Activated CD4-positive, alpha-beta memory T cell treated with anti-CD3 and anti-CD28 coated beads for 36 hours (primary cell): ENCODE measurements at places on chromosomes 7 and 10. TPM values are rescaled to one million over a fixed set of nuclear protein-coding genes. Genes with fewer than 3 reads are reported as not detected.

- peak overlapping the region; percentile 79 for H3K4me3 ChIP-seq
- H3K27ac ChIP-seq = peak overlapping the region; percentile 82
- H3K4me1 ChIP-seq = peaks cover 25% of the 10 kb centered on the region
- DNase-seq = peak; percentile 42
Observed at GRCh38 chr10:70603449-70603801, 884 bp upstream of the PRF1 start.

DNA sequence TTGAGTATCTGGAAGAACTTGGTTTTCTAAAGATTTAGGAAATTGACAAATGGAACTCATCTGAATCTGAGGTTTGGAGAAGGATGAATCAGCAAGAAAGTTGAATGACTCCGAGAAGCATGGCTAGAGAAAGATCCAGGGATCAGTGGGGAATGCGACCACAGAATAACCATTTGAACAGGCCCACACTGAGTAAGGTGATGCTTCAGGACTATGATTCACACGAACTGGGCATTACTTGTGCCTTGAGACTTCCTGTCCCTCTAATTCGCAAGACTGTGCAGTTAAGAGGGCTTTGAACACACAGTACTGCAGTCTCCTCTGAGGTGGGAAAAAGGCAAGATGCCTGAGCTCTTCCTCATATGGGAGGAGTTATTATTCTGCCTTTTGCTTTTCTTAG is 395.5 kb upstream of the POM121L12 start:
- H3K27me3 ChIP-seq = no peaks in the 10 kb centered on the region
- DNase-seq = no peak
- no peak overlapping the region for H3K27ac ChIP-seq
- H3K4me3 ChIP-seq = no peak overlapping the region

DNA sequence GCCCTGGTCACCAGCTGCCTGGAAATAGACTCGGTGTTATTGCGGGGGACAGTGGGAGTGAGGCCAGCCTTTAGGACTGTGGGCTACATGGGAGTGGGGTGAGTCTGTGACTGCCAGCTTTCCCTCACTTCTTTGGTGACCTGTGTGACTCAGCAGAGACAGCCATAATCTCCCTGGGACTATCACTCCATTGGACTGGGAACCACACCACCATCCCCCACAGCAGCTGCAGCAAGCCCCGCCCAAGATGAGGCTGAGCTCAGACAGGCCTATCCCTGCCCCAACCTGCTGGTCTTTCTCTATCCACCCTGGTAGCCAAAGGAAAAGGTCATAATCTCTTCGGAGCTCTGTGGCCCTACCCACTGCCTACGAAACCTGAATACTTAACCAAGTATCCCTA is 263.2 kb downstream of the FZD1 start:
- H3K27me3 ChIP-seq = no peaks in the 10 kb centered on the region
- H3K4me3 ChIP-seq = no peak overlapping the region
- H3K36me3 ChIP-seq = no peaks in the 10 kb centered on the region
- H3K4me1 ChIP-seq = no peaks in the 10 kb centered on the region
- no peak for DNase-seq

CYP26A1 gene
- not detected for total RNA-seq

EBLN1 gene
- total RNA-seq = not detected

DNA sequence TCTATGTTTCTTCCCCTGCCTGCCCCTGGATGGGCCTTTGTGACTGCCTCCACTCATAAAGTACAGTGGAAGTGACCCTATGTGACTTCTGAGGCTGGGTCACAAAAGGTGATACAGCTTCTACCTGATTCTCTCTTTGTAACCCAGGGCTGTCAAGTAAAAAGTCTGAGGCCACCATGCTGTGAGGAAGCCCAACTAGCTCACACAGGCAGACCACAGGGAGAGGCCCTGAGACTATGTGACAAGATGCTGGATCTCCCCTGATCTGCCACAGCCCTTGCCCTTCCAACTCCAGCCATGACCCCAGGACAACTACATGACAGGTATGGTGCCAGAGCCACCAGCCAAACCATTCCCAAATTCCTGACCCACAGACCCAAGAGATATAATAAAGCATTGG is 45.8 kb downstream of the DRGX start:
- no peaks in the 10 kb centered on the region for H3K4me1 ChIP-seq
- H3K27me3 ChIP-seq = no peaks in the 10 kb centered on the region
- no peak for DNase-seq
- H3K27ac ChIP-seq = no peak overlapping the region
- H3K4me3 ChIP-seq = no peak overlapping the region

DNA sequence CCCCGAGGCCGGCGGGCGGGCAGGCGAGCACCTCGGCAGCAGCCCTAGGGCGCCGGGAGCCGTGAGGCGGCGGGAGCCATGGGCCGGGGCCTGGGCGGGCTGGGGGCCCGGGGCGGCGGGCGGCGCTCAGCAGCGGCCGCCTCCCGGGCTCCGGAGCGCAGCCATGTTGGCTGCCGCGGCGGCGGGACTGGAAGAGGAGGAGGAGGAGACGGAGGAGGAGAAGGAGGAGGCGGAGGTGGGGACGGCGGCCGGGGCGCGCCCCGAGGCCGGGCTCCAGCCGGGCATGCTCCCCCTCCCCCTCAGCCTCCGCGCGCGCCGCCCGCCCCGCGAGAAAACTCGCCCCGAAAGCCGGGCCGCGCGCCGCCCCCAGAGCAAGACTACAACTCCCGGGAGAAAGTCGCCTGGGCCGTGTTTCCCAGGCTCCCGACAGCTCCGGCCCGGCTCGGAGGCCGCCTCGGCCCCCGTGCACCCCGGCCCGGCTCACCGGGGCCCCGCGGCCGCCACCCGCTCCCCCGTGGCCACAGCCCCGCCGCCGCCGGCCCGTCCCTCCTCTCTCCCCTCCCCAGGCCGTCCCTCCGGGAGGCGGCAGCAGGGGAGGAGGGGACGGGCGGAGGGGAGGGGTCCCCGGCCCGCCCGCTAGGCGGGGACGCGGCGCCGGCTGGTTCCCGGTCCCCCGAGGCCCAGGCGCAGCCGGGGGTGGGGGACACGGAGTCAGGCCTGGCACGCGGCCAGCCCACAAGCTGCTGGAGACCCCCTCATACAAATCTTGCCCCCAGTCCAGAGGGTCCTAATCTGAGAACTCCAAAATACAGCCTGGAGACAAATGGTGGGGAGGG is at the start of gene DLG5:
Gene DLG5 (minus strand): TSS at position 190 of the 836 bp plus-strand sequence. CDS start 235 bp downstream, outside the sequence.
- no peaks in the 10 kb centered on the region for H3K36me3 ChIP-seq
- peaks cover 10% of the 10 kb centered on the region for H3K4me1 ChIP-seq
- peak within 1 kb of the TSS; percentile 64 for H3K4me3 ChIP-seq
- no peak within 1 kb of the TSS for H3K27ac ChIP-seq
- DNase-seq = peak; percentile 34

DNA sequence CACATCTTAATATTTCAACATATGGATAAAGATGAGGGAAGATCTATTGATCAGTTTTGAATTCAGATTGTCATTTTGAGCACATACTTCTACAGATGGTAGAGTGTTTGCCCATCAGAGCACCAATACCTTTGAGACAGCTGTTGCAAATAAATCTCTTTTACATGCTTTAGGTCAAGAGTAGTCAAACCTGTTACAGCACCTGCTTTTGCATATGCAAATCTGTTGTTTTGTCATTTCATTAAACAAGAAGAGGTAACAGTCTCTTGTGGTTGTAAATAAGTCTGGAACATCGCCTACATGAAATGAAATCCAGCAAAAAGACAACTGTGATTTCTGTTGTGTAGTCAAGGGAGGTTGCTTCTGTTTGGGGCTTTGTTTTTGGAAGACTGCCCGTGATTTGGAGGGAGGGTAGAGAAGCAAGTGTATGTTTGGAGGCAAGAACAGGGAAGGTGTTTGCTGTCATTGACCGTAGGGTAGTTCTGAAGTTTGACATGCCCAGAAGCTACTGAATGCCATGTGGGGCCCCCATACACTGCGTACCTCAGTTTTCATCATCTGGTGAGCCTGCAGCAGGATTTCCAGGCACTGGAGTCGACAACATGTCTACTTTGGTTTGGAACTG is 233.6 kb upstream of the PPP1R3A start:
- no peaks in the 10 kb centered on the region for H3K4me1 ChIP-seq
- no peak for DNase-seq
- H3K27me3 ChIP-seq = no peaks in the 10 kb centered on the region
- no peak overlapping the region for H3K4me3 ChIP-seq
- no peak overlapping the region for H3K27ac ChIP-seq

GRCh38 chr10:130190737-130191115 is 54.5 kb downstream of the GLRX3 start:
- peaks cover 6% of the 10 kb centered on the region for H3K27me3 ChIP-seq
- H3K4me3 ChIP-seq = no peak overlapping the region
- no peak for DNase-seq
- H3K27ac ChIP-seq = no peak overlapping the region

DNA sequence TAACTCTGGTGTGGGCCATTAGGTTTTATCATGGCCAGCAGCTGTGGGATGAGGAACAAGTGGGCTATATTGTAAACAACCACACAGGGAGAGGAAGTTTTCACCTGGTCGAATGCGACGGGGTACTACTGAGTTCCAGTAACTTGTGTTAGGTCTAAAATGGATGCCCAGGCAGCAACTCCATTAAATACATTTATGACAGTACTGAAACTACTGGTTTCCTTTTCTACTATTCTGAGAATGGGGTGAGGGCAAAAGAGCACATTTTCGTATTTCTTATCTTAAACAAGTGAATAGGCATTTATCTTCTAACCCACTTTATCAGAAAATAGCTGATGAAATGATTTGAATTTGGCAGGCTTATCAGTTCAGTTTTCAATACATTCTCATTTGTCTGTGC is 109.7 kb downstream of the C1GALT1 start:
- peaks cover 2% of the 10 kb centered on the region for H3K4me1 ChIP-seq
- no peaks in the 10 kb centered on the region for H3K36me3 ChIP-seq
- DNase-seq = no peak
- H3K4me3 ChIP-seq = no peak overlapping the region

COL26A1 gene
- not detected for total RNA-seq

SOSTDC1 gene
- total RNA-seq = not detected
